Bronchial epithelial cell (primary cell): ENCODE measurements at places on chromosomes 3 and 15. TPM values are rescaled to one million over a fixed set of nuclear protein-coding genes. Genes with fewer than 3 reads are reported as not detected.

ANKUB1 gene
- total RNA-seq = 0.26 and 2.1 TPM in 2 replicates

FGF12 gene
- 0.13 TPM in 1 of 2 replicates, not detected in the other for total RNA-seq

GOLGA8G gene
- not detected in 2 replicates for total RNA-seq

ZNF148 gene
- total RNA-seq = 24.1 and 26.1 TPM in 2 replicates

ONECUT1 gene
- not detected in 2 replicates for total RNA-seq

ALPK3 gene
- 0.26 TPM in 2 replicates for total RNA-seq
